ENCODE measurements at places on chromosomes 7 and 10. TPM values are rescaled to one million over a fixed set of nuclear protein-coding genes. Genes with fewer than 3 reads are reported as not detected.

Gene DNAH11
- total RNA-seq = 16.6 TPM

Gene EGR2
- 4.0 TPM for total RNA-seq

Gene DLG5
- 90.5 TPM for total RNA-seq

Gene MYPN
- 1.5 TPM for total RNA-seq

Gene ARHGEF35
- 1.5 TPM for total RNA-seq

Gene ETV1
- 7.1 TPM for total RNA-seq

Gene HOXA1
- total RNA-seq = 0.71 TPM

Gene CHAT
- total RNA-seq = 0.17 TPM

Gene TEX36
- not detected for total RNA-seq

Gene VIPR2
- total RNA-seq = 14.1 TPM

Gene CACNA2D1
- total RNA-seq = 39.9 TPM

Gene TLX1
- total RNA-seq = not detected

Gene CYP26C1
- not detected for total RNA-seq

Gene TMEM184A
- total RNA-seq = 0.42 TPM

Gene TMEM236
- total RNA-seq = 0.99 TPM

Gene TMEM229A
- not detected for total RNA-seq

Gene MAD1L1
- total RNA-seq = 22.2 TPM

Gene HOXA6
- total RNA-seq = not detected

Gene WDR86
- total RNA-seq = 11.8 TPM

Gene TAC1
- 3.2 TPM for total RNA-seq

Gene KIF11
- 0.80 TPM for total RNA-seq

Gene CALY
- total RNA-seq = 2.5 TPM

Gene DKK1
- total RNA-seq = 4.1 TPM

Gene KLF14
- total RNA-seq = not detected

Gene KCNMA1
- total RNA-seq = 245 TPM

Gene RASSF4
- total RNA-seq = 41.5 TPM

Gene TRPV5
- total RNA-seq = 0.17 TPM

Gene PRSS37
- total RNA-seq = not detected

Gene CDK14
- 17.7 TPM for total RNA-seq

Gene ITPRID1
- not detected for total RNA-seq
